ENCODE measurements at places on chromosomes 2 and 18.

GRCh38 chr18:11807233-11807632, 44.0 kb upstream of the CHMP1B start:
- H3K27ac ChIP-seq, result peak overlapping the region; percentile 66
- no peaks in the 10 kb centered on the region for H3K36me3 ChIP-seq
- peaks cover 5% of the 10 kb centered on the region for H3K4me1 ChIP-seq
- H3K27me3 ChIP-seq, result no peaks in the 10 kb centered on the region
- peak overlapping the region; percentile 28 for H3K4me3 ChIP-seq

DNA sequence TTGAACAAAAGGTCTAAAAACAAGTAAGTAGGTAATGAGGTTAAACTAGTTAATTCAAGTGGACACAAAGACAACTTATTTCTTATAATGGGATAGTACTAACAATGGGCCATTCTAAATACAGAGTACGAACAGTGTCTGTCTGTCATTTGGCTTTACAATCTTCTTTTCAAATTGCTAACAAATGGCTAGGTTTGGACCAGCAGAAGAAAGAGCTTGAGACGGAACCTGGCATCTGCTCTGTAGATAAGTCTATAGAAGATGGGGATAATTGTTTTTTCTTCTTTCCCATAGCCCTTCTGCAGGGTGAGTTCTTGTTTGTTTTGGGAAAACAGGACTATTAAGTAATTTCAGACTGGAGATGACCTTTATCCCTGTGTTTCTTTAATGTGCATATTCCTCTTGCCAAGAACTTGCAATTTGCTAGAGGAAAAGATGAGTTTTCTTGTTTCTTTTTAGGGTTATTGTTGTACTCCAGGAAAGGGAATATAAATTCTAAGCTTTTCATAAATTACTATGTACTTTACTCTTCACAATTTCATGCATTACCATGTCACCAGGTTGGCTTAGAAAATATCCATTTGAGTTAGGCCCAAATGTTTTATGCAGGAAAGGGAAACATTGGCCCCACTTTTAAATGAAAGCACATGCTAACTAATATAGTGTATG, 500.5 kb upstream of the SYT4 start:
- H3K4me3 ChIP-seq, result no peak overlapping the region
- H3K27ac ChIP-seq, result no peak overlapping the region
- H3K27me3 ChIP-seq, result no peaks in the 10 kb centered on the region
- no peaks in the 10 kb centered on the region for H3K36me3 ChIP-seq
- DNase-seq, result no peak
- no peaks in the 10 kb centered on the region for H3K4me1 ChIP-seq

GRCh38 chr2:22890132-22890531, 494.8 kb upstream of the KLHL29 start:
- no peak overlapping the region for H3K27ac ChIP-seq
- no peak overlapping the region for H3K4me3 ChIP-seq
- H3K4me1 ChIP-seq, result peaks cover 7% of the 10 kb centered on the region

DNA sequence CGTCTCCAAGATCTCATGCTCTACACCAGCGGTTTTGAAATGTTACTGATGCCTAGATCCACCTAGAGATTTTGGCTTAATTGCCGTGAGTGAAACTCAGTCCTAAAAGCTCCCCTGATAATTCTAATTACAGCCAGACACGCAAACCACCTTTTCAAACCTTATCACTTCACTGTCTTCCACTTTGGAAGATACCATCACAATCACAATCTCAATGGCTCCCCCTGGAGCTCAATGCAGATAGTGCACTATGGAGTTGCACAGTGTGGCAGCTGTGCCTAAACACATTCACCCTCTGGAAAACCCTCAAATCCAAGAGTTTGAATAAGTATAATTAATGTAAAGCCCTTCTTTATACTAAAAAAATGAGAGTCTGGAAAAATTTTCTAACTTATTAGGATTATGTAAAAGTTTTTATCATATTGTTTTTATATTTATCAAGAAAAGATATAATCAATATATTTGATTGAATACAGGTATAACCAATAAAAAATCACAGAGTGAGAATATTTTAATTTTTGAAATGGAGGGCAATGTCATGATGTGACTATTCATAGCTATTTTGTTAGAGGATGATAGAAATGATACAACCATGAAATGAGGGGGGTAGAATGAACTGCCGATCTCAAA, 102.9 kb upstream of the SLC8A1 start:
- no peaks in the 10 kb centered on the region for H3K36me3 ChIP-seq
- no peak overlapping the region for H3K4me3 ChIP-seq
- H3K27ac ChIP-seq, result no peak overlapping the region
- H3K27me3 ChIP-seq, result no peaks in the 10 kb centered on the region

- no peaks in the 10 kb centered on the region for H3K36me3 ChIP-seq
- no peak for DNase-seq
- H3K4me3 ChIP-seq, result no peak overlapping the region
- no peaks in the 10 kb centered on the region for H3K27me3 ChIP-seq
Observed at GRCh38 chr18:35998967-35999366, 26.5 kb downstream of the RMP24 start.

- no peaks in the 10 kb centered on the region for H3K4me1 ChIP-seq
- no peaks in the 10 kb centered on the region for H3K36me3 ChIP-seq
- H3K27me3 ChIP-seq, result no peaks in the 10 kb centered on the region
- no peak overlapping the region for H3K4me3 ChIP-seq
- peak; percentile 27 for DNase-seq
Observed at GRCh38 chr2:239820836-239821693, 204.1 kb downstream of the NDUFA10 start.

GRCh38 chr18:54532962-54533361, 58.1 kb upstream of the DYNAP start:
- peaks cover 10% of the 10 kb centered on the region for H3K36me3 ChIP-seq
- no peak for DNase-seq
- peaks cover 20% of the 10 kb centered on the region for H3K4me1 ChIP-seq
- H3K27me3 ChIP-seq, result no peaks in the 10 kb centered on the region

- H3K4me1 ChIP-seq, result peaks cover 3% of the 10 kb centered on the region
- H3K36me3 ChIP-seq, result no peaks in the 10 kb centered on the region
- H3K27ac ChIP-seq, result no peak within 1 kb of the TSS
- peak; percentile 86 for DNase-seq
- peak within 1 kb of the TSS; percentile 89 for H3K4me3 ChIP-seq
Observed at GRCh38 chr2:216695401-216695821, at the start of gene IGFBP5. Gene IGFBP5 (minus strand): TSS chr2:216695549. CDS start chr2:216694775, 774 bp downstream.

- H3K27me3 ChIP-seq, result no peaks in the 10 kb centered on the region
- peaks cover 11% of the 10 kb centered on the region for H3K36me3 ChIP-seq
- no peak overlapping the region for H3K4me3 ChIP-seq
- H3K27ac ChIP-seq, result no peak overlapping the region
- no peak for DNase-seq
- H3K4me1 ChIP-seq, result peaks cover 5% of the 10 kb centered on the region
Observed at GRCh38 chr2:112021290-112021689, 33.8 kb upstream of the TMEM87B start.

DNA sequence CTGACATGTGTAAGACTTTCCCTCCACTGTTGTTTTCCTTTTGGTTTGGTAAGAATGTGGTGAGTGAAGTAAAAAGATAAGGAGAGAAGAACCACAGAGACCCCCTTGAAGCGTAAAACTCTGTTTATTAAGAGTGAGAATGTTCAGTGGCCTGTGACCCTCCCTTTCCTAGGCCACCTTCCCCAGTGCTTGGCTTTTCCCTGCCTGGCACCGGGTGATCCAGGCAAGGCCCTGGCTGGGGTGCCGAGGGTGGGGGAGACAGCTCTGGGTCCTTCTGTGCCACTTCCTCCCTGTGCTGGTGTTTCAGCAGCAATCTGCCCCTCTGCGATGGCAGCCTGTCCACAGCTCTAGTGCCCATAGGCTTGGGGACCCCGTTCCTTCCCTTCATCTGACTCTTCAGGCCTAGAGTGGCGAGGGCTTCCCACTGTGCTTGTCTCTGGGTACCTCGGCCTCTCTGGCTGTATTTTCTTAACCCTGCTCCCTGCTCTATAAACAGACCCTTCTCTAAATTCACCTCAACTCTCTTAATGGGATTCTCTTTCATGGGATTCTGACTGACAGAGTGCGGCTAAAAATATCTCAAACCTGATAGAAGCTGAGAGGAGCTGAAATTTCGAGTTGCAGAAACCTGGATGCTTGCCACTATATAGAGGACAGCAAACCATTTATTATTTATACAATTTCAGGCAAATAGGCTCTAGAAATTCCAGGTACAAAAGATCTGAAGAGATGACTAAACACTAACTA, 461.0 kb downstream of the DLGAP1 start:
- H3K27ac ChIP-seq, result no peak overlapping the region
- no peaks in the 10 kb centered on the region for H3K4me1 ChIP-seq
- DNase-seq, result no peak
- no peaks in the 10 kb centered on the region for H3K36me3 ChIP-seq
- H3K4me3 ChIP-seq, result no peak overlapping the region

GRCh38 chr2:176206682-176207081, 18.2 kb downstream of the HOXD1 start:
- no peaks in the 10 kb centered on the region for H3K27me3 ChIP-seq
- no peaks in the 10 kb centered on the region for H3K36me3 ChIP-seq
- no peak overlapping the region for H3K27ac ChIP-seq
- DNase-seq, result no peak
- H3K4me3 ChIP-seq, result no peak overlapping the region
- H3K4me1 ChIP-seq, result no peaks in the 10 kb centered on the region

DNA sequence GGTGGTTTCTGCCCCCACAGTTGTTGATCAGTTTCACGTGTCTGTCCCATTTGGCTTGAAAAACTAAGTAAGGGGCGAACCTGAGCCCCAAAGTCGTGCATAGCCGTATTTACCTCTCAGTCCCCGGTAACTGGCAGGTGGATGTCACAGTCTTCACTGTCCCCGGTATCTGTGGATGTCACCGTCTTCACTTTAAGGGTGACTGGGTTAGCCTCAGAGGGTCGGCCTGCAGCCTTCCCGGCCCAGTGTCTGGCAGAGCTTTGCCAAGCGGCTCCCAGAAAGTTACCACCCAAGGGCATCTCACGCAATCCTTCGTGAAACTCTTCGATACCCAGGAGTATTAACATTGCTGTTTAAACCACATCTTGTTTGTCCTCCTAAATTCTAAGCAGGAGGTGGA, 125.3 kb upstream of the CTDP1 start:
- H3K27me3 ChIP-seq, result no peaks in the 10 kb centered on the region

DNA sequence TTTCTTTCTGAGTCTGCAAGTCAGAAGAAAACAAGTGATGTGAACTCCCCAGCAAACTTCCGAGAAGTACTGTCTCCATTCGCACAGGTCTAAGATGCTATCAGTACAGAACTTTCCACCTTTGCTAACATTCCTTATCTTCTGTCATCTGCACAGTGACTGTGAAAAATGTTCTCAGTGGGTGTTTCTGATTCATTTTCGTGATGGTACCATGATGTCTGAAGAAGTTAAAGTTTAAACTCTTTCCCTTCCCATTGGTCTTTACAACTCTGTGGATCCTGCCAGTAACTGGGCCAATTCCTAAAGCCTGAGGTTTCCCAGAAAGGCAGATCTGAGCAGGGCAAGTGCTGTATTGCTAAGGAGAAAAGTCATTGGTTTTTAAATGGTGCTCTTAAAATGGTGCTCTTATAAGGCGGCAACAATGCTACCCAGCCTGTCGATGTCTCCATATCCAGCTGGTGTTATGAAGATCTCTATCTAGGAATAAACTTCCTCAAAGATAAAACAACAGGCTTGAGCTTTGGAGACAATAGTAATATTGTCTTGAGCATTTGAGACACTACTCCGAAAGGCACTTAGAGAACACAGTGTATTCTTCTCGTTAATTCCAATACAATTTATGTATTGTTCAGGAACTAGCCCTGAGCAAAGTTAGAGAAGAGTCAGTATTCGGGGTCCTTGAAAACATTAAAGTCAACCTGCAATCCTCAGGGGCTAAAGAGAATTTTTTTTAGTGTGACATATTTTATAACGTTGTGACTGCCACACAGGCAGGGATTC, 232.3 kb downstream of the OSR1 start:
- H3K27ac ChIP-seq, result no peak overlapping the region
- H3K4me1 ChIP-seq, result no peaks in the 10 kb centered on the region
- H3K27me3 ChIP-seq, result no peaks in the 10 kb centered on the region
- no peaks in the 10 kb centered on the region for H3K36me3 ChIP-seq
- no peak overlapping the region for H3K4me3 ChIP-seq

GRCh38 chr18:55777666-55778304, 189.8 kb upstream of the TCF4 start:
- no peaks in the 10 kb centered on the region for H3K36me3 ChIP-seq
- no peak overlapping the region for H3K4me3 ChIP-seq
- no peak for DNase-seq
- no peaks in the 10 kb centered on the region for H3K4me1 ChIP-seq

DNA sequence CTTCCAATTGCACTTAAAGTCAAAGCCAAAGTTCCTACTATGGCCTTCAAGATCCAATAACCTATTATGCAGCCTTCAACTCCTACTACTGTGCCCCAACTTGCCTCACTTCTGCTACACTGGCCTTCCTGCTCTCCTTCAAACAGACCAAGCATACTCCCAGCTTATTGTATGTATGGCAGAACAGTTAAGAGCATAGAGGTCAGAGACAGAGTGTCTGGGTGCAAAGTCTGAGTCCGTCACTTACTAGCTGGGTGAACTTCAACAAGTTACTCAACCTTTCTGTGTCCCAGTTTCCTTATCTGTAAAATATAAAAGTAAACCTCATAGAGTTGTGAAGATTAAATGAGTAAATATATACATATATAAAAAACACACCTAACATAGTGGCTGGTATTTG, 37.2 kb downstream of the YES1 start:
- H3K4me3 ChIP-seq, result no peak overlapping the region
- H3K27me3 ChIP-seq, result no peaks in the 10 kb centered on the region
- H3K27ac ChIP-seq, result no peak overlapping the region
- H3K4me1 ChIP-seq, result no peaks in the 10 kb centered on the region
- H3K36me3 ChIP-seq, result peaks cover 7% of the 10 kb centered on the region

DNA sequence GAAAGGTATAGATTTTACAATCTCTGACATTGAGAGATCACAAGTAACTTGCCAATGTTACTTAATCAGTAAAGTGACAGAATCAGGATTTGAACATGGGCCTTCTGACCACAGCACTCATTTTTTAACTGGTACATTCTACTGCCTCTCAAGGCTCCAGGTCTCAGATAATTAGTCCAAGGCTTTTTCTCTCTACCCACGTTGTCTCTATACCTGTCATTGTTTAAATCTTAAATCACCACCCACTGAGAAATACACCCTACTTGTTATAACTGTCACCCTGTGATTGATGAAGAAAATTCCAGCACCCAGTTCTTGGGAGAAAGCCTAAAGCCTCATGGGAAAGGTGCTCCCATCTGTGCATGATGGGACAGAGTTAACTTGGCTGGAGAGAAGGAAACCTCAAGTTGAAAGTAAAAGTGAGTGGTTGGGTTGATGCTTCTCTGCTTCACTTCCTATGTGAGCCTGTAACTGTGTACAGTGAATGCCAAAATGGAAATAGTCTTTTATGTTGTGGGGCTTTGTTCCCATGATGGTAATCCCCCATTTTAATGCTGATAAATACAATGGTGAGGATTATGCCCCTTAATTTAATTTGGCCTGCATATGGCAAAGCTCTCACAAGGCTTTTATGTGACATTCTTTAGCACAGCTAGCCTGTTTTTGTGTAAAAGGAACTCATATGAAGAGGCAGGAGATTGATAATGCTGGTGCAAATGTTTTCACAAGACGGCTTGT, 190.1 kb upstream of the SP5 start:
- DNase-seq, result no peak
- H3K4me1 ChIP-seq, result no peaks in the 10 kb centered on the region
- no peaks in the 10 kb centered on the region for H3K27me3 ChIP-seq

All from H9 (cell line).